ENCODE measurements at places on chromosomes 7 and 10. TPM values are rescaled to one million over a fixed set of nuclear protein-coding genes. Genes with fewer than 3 reads are reported as not detected.

Gene AMPH
- total RNA-seq = 0.10 TPM

Gene TEX47
- total RNA-seq = not detected

Gene SORCS1
- total RNA-seq = not detected

Gene NEBL
- total RNA-seq = 3.2 TPM

Gene GFRA1
- total RNA-seq = 0.86 TPM

Gene TMEM213
- not detected for total RNA-seq

Gene SAP25
- total RNA-seq = not detected

Gene FANK1
- total RNA-seq = 2.5 TPM

Gene MYL7
- total RNA-seq = not detected

Gene PNLIP
- not detected for total RNA-seq

Gene METTL27
- 0.98 TPM for total RNA-seq

Gene ICA1
- 52.3 TPM for total RNA-seq

Gene INSYN2A
- total RNA-seq = not detected

Gene UPP1
- 34.9 TPM for total RNA-seq

Gene CLCN1
- total RNA-seq = not detected

Gene PRSS2
- 0.98 TPM for total RNA-seq

Measured in vein endothelial cell (primary cell).